ENCODE measurements at places on chromosomes 2 and 18.

DNA sequence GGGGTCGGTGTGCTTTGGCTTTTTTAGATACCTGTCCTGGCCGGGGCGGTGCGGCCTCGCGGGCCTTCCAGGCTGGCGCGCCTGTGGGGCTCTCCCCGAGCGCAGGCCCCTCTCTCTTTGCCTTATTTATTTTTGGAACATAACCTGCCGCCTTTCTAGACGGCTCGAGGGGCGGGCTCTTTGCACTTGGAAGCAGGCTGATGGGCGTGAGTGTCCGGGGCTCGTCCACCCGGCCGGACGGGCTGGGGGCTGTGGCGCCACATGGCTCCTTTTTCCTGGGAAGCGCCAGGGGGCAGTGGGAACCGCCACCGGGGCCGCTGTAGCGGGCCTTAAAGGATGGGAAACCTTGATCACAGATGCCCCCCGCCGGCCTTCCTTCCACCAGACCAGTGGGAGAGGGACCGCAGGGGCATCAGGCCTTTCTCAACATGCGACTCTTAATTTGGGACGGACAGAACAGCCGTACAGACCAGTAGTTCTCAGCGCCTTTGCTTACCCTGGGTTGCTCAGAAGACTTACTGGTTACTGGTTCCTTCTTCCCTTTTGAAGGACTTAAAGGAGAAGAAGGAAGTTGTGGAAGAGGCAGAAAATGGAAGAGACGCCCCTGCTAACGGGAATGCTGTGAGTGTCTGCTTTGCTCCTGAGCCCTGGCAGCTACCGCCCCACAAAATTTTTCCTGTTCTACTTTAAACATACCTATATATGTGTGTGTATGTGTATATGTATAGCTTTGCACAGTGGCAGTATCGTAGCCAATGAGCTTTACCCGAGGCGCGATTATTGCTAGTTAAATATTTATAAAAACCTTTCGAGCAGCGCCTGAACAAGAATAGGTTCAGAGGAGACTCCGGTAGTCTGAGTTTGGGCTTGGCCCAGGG lies 2.7 kb downstream of the PTMA start:
- DNase-seq = peak; percentile 67

DNA sequence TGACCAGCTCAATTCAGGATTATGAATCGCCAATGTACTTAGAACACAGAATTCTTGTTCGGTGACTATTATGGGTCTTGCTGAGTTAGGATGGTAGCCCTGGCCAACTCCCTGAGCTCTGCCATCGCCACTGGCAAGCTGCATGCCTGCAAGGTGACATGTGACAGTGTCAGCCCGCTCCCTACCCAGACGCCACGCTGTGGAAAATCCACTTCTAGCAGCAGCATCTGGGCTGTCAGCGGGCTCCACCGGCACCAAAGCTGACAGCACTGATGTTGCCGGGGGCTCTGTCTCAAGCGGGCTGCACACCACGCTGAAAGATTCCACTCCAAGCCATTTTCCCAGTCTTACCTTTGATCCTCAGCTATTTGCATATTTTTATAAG lies 100.7 kb downstream of the MYT1L start:
- no peak for DNase-seq

DNA sequence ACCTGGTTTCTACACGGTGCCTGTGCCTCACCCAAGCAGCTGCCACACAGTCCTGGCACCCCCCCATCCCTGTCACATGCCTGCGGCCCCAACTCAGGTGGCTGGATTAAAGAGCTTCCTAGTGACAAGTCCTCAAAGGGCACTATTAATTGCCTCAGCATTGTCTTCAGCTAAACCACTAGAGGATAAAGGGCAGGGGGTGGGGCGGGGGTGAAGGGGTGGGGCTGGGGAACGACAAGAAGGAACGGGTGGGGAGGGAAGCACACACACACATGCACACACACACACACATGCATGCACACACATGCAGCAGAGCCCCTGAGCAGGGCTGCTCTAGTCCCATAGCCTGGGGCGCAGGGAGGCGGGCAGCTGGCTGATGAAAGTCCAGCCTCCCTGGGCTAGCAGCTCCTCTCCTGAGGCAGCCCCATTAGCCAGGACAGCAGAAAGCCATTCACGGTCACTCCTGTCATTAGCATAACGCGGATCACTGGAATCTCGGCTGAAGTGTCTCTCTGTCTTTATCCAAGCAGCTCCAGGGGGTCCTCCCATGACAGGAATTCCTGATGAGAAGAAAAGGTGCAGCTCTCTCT lies 7.4 kb upstream of the TEX261 start:
- DNase-seq = no peak

DNA sequence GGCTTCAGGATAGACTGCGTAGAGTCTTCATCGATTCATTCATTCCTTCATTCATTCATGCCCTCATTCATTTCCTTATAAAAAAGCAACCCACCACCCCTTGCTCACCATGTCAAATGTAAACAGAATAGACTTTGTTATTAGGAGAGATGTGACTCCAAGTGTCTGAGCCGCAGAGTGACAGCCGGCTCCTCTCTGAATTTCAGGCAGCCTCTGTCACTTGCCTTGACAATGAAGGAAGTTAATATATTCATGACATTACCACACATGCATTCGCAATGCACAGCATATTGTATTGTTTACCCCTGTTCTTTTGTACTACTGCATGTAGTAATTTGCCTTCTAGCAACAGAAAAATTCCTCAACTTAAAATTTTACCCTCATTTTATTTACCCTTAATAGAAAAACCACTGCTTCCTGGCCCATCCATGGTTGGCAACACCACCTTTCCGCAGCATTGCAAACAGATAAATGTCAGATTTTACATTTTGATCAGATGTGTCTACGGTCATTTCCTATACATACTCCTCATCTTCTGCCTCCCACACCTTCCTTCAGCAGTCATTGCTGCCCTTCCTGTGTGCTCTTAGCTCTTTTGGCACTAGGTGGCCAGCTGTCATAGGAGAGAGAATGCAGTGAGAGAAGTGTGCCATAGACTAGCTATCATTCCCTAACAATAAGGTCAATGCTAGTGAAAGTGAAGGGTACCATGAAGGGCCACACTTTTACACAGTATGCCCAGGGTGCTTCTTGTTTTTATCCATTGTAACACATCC lies 1090.8 kb downstream of the BCL11A start:
- no peak for DNase-seq

- DNase-seq = peak; percentile 55
Observed at GRCh38 chr2:181077128-181077709, 96.8 kb downstream of the UBE2E3 start.

- DNase-seq = no peak
Observed at GRCh38 chr2:36562240-36562639, 35.7 kb downstream of the FEZ2 start.

GRCh38 chr18:26422472-26423162 lies 125.7 kb downstream of the KCTD1 start:
- no peak for DNase-seq

DNA sequence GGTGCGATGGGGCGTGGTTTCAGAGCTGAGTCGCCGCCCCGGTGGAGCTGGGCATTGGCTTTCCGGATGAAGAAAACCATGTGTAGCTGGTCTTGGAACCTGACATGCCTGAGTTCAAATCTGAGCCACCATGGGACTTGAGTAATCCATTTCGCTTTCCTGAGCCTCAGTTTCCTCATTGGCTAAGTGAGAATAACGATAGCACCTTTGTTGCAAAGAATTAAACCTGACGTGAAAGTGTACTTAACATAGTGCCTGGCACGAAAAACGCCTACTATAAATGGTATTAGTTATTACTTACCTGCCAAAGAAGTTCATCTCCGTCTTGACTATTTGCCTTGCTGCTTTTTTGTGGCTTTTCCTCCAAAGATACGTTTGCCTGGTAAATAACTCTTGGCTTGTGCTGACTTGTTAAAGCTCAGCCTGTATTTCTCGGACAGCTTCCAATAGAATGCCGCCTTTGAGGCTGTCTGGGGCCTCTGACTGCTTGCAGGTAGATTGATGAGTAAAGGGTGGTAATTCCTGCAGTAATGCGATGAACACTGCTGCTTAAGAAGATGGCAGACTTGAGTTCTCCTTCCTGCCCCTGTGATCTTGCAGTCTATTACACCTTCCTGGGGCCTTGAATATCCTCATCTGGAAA lies 1.3 kb downstream of the CDCA7 start:
- no peak for DNase-seq

- DNase-seq = no peak
Observed at GRCh38 chr2:173843526-173843925, 121.6 kb downstream of the SP3 start.

- no peak for DNase-seq
Observed at GRCh38 chr2:21590026-21590690, 466.4 kb downstream of the TDRD15 start.

GRCh38 chr2:25226827-25227226 lies 58.4 kb upstream of the POMC start:
- no peak for DNase-seq

DNA sequence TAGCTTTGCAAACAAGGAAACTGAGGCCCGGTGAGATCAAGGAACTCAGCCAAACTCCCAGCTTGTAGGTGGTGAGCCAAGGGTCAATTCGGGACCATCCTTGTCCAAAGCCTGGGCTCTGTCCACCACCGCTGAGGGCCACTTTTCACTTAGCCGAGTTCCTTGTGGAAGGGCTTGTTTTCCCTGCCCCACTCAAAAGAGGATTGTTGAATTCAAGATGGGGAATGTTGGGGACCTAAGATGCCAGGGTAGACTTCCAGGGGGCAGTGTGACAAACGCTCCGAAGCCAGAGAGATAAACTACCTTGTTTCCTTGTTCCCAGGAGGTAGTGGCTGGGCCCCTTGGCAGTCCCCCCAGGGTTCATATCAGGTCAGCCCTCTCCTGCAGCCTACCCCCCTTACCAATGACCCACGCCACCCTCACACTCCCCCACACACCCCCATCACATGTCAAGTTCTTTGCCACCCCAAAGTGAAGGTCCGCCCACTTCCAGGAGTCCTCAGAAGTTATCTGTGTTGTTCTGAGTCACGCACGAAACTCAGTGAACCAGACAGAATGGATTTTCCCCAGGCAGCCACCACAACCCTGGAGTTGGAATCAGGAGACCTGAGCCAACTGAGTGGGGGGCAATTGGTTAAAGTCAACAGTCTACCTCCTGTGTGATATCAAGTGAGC lies 10.3 kb upstream of the ATOH8 start:
- DNase-seq = no peak

DNA sequence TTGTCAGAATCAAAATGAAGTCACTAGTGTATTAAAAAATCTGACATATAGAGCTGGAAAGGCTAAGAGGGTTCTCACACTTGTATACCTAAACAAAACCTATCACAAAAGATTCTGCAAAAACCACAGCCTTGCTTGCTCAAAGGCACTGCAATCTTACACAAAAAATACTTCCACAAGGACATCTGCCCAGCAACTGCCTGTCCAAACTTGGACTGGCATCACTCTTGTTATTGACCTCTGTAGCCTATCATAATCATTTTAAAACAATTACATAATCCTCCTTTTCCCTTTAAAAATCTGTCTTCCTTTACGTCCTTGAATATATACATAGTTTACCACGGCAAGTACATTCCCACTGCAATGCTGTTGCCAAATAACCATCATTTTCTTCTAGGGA lies 19.9 kb downstream of the CHMP3 start:
- no peak for DNase-seq

DNA sequence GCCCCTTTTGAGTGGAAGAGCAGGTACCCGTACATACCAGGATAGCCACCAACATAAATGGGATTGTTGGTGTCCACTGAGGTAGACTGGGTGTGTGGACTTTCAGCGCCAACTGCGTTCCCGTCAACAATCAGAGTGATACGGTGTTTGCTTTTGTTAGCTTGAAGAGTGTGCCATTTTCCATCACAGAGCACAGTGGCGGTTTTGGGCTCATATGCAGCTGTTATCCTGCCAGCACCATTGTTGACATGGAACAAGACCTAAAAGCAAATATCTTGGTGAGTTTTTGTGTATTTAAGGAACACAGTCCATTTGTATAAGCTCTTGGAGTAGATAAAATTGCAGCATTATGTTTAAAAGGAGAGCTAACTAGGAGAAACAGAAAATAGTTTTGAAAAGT lies 174.5 kb downstream of the LAMA1 start:
- DNase-seq = no peak

GRCh38 chr2:227627769-227628168 lies 10.5 kb downstream of the SCYGR4 start:
- peak; percentile 44 for DNase-seq

DNA sequence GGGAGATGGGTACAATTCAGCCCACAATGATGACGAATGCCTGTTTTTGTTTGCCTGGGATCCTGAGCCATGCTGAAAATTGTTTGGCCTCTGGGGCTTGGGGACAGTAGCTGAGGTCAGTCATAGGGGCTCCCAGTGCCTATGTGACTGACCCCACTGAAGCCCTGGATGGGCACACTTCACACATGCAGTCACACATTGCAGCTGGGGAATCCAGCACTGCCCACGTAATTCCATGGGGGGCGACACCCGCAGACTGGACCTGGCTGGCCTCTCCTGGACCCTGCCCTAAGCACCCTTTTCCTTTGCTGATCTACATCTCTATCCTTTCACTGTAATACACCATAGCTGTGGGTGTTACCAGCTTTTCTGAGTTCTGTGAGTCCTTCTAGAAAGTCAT lies 295.2 kb upstream of the HS6ST1 start:
- no peak for DNase-seq

DNA sequence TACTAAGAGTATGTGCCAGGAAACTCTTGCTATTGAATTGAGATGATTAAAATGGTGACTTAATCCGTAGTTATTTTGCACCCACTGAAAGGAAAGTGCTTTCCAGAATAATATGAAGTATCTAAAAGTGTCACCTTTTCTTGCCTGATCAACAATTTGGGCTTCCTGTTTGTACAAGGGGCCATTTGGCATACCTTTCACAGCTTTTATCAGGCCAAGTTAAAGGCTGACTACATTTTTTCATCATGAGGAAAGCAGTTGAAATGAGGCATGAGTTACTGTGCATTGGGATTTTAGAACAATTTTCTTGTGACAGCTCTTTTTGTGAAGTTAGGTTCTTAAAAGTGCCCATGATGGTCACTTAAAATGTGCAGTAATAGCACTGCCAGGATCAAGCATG lies 11.2 kb downstream of the TSN start:
- no peak for DNase-seq
